ENCODE measurements at places on chromosomes 1 and 21.

- no peak for DNase-seq
Measured at GRCh38 chr1:156407344-156407743, 38.3 kb downstream of the RHBG start.

DNA sequence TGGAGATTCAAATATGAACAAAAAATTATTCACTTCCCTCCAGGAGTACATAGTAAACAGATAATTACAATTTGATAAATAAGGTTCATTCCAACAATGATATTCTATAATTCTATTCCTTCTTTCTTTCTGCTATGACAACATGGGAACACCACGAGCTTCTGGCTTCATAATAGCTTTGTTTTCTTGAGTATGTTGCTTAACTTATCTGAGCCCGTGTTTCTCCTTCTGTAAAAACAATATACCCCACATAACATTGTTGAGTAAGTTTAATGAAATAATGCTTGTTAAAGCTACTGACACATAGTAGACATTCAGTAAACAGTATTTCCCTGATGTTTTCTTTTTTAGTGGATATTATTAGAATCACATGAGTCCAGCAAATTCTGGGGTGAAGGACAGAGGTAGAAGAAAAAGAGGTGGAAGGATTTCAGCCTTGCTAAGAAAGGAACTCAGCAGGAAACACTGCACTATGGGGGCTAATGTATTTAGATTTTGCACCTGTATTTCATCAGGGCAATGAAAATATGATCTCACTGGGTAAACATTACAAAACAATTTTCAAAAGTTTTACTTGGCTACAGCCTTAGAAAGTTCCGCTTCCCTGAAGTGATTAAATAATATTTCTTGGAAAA, 430.8 kb upstream of the C1orf87 start:
- DNase-seq: no peak

- DNase-seq: no peak
Measured at GRCh38 chr1:48790397-48790796, 13.7 kb upstream of the BEND5 start.

DNA sequence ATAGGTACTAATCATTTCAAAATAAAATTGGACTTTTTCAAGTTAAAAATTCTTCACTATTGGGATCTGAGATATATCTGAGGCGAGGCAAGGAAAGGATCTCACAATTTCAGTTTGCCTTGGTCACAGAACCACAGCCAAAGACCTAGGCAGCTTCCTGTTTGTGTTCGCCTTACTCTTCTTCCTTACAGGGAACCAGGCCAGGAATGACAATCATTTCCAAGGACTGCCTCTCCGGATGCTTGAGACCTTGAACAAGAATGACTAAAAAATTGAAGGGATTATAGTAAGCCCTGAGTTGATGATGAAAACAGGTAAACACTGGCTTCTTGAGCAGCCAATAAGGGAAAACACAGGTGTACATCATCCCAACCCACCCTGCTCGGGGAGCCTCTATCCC, 35.2 kb upstream of the SERBP1 start:
- no peak for DNase-seq

- DNase-seq: no peak
Measured at GRCh38 chr1:87937831-87938395, 609.2 kb downstream of the LMO4 start.

DNA sequence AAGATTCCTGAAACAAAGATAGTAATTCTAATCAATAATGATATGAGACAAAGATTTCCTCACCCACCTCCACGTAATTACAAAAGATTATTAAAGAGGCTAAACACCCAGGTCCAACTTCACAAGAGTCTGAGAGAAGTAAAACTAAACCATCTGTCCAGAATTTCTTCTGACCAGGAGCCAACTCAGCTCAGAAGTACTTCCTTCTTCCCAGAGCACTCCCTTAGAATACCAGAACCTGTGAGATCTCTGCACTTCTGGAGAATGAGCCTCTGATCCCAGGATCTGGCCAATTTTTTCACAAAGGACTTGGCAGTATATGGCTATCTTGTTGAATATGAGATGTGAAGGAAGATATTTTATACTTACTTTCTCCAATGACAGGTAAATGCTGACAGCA, 120.6 kb upstream of the PALMD start:
- no peak for DNase-seq

DNA sequence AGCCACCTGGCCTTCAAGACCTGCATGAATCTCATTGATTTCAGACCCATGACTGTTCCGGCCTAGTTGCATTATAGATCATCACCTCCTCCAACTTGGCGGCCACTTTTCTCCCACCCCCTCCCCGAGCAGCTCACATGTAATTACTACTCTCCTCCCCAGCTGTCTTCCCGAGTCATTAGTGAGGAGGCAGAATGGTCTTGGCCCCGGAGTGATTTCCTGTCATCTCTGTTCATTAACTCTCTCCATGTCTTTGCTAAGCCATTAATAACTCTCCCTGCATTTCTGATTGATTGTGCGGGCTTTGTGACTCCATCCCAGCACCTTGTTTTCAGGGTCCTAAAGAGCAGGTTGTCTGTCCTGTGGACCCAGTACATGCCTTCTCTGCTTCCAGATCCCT, 75.6 kb upstream of the CNTN2 start:
- DNase-seq: no peak

DNA sequence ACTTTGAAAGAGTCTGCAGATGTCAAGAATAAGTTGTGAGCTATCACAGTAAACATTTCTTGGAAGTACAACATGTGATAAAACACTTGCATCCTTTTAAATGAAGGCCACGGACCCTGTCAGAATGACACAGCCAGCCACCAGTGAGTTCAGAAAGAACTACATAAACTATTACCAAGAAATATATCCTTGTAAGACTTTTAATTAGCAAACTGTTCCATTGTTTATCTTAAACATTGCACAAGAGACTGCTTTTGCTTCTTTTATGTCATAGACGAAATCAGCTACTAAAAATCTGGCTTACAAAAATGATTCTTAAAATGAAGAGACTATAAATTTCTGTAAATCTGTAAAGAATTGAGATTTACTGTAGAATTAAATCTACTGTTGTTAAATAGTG, 17.9 kb downstream of the LRRC7 start:
- DNase-seq: no peak

GRCh38 chr1:22428672-22429071, 23.0 kb upstream of the ZBTB40 start:
- DNase-seq: no peak

GRCh38 chr1:233885196-233885920, 19.1 kb upstream of the SLC35F3 start:
- no peak for DNase-seq

- DNase-seq: no peak
Measured at GRCh38 chr1:9861360-9861759, 37.6 kb upstream of the CLSTN1 start.

DNA sequence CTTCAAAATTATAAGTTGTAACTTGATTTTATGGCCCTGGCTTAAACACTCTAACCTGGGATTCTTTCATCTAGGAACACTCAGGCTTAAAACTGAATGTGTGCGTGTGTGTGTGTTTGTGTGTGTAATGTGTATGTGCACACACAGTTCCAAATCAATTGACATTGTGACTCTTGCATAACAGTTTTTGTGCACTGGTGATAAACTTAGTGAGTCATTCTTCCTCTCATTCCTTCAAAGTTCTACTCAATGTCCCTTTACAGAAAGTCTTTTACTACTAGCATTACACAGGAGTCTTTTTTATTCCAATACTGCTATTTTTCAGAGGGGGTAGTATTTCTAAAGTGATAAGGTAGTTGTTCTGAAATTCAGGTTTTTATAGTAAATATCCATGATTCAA, 943.6 kb downstream of the KCNT2 start:
- no peak for DNase-seq

GRCh38 chr21:39661740-39662139, 49.0 kb downstream of the B3GALT5 start:
- DNase-seq: no peak

- DNase-seq: no peak
Measured at GRCh38 chr1:181763736-181764135, 280.4 kb downstream of the CACNA1E start.

GRCh38 chr1:173205146-173206051, 1.7 kb downstream of the TNFSF4 start:
- no peak for DNase-seq

- DNase-seq: no peak
Measured at GRCh38 chr1:69527273-69527672, 40.4 kb upstream of the LRRC7 start.

GRCh38 chr1:37944086-37944763, 2.6 kb downstream of the INPP5B start:
- DNase-seq: no peak

- DNase-seq: no peak
Measured at GRCh38 chr1:211632117-211632807, 43.2 kb downstream of the NEK2 start.

GRCh38 chr1:21775550-21775914, 7.4 kb downstream of the USP48 start:
- DNase-seq: no peak

DNA sequence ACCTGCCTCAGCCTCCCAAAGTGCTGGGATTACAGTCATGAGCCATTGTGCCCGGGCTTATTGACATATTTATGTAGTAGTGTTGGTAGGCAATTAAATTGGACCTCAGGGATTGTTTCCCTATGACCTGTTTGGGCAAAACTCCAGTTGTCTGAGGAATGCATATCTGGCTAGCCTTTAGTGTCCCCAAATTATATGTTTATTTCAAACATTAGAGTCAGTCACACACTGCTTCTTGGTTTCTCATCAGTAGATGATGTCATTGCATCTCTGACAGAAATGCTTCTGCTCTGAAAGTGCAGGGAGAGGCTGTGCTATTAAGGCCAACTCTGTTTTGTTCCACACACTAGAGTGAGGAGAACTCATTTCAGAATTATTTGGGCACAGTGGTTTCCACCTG, 12.5 kb downstream of the PIP5K1A start:
- DNase-seq: no peak

- no peak for DNase-seq
Measured at GRCh38 chr21:39430457-39430856, 15.1 kb downstream of the LCA5L start.

DNA sequence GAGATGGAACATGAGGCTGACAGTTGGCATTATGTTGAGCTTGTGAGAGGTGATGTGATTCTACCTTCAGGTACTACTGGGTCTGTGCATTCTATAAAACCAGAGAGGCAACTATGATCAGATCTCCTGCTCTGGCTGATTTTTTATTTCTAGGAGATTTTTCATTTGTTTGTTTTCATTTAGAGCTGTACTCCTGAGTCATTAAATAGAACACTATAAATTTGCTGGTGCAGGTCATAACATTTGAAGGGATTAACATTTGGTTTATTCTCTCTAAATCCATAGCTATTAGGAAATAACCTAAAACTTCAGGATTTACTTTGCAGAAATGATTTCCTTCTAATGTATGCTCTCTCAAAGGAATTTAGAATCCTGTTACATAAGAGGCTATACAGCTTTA, 42.9 kb downstream of the MAGI3 start:
- no peak for DNase-seq

GRCh38 chr1:222921945-222922344, 107.1 kb downstream of the DISP1 start:
- no peak for DNase-seq

DNA sequence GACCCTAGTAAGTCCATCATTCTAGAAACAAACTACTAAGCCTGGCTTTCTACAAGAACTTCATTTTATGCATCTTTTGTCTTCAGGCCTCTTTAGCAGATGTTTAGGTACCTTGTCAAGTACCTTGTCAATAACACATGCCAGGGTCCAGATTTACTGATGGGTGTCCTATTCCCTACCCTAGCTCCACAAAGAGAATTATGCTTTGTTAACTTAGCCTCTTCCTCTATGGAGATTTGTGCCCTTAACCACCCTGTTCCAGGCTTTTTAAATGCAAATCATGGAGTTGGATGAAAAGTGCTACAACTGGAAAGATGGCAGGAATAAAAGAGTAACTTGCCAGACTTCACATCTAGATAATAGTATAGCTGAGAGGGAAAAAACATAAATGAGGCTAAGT, 42.7 kb downstream of the SPATA46 start:
- no peak for DNase-seq
